Right cardiac atrium (tissue), 5 donors: ENCODE measurements at places on chromosomes 6 and 20. TPM values are rescaled to one million over a fixed set of nuclear protein-coding genes. Genes with fewer than 3 reads are reported as not detected.

The FAM83D gene
- total RNA-seq = 0.88 TPM

The GABRR1 gene
- total RNA-seq = not detected

The GCM1 gene
- not detected for total RNA-seq

The SH3BGRL2 gene
- 8.7 TPM for total RNA-seq

The OR2H2 gene
- not detected for total RNA-seq

DNA sequence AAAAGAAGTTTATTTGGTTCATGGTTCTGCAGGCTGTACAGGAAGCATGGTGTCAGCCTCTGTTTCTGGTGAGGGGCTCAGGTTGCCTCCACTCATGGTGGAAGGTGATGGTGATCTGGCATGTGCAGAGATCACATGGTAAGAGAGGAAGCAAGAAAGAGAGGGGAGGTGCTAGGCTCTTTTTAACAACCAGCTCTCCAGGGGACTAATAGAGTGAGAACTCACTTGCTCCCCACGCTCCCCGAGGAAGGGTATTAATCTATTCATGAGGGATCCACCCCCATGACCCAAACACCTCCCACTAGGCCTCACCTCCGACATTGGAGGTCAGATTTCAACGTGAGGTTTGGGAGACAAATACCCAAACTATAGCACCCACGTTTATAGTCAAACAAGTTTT is 4.0 kb upstream of the GJB7 start:
- no peak for DNase-seq

- no peak for DNase-seq
Measured at GRCh38 chr20:33202451-33202850, 14.7 kb upstream of the BPIFA3 start.

- peak; percentile 57 for DNase-seq
Measured at GRCh38 chr20:44467289-44467883, 8.3 kb upstream of the TTPAL start.

DNA sequence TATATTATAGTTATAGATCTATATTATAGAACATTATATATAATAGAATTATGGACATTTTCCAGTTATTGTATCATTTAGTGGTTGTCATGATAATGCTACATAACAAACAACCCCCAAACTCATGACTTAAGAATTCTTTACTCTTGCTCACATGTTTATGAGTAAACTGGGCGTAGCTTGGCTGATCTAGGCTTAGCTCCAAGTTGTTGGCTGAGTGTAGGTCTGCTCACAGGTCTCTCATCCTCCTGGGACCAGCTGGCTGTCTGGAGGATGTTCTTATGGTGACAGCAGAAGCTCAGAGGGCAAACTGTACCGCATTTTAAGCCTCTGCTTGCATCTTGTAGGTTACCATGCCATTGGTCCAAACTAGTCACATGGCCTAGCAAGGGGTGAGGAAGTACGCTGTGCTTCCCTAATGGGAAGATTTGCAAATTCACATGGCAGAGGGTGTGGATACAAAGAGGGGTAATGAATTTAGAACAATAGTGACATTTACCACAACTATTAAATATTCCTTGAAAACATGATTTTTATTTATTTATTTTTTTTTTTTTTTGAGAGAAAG is 34.2 kb downstream of the ARHGAP40 start:
- no peak for DNase-seq

DNA sequence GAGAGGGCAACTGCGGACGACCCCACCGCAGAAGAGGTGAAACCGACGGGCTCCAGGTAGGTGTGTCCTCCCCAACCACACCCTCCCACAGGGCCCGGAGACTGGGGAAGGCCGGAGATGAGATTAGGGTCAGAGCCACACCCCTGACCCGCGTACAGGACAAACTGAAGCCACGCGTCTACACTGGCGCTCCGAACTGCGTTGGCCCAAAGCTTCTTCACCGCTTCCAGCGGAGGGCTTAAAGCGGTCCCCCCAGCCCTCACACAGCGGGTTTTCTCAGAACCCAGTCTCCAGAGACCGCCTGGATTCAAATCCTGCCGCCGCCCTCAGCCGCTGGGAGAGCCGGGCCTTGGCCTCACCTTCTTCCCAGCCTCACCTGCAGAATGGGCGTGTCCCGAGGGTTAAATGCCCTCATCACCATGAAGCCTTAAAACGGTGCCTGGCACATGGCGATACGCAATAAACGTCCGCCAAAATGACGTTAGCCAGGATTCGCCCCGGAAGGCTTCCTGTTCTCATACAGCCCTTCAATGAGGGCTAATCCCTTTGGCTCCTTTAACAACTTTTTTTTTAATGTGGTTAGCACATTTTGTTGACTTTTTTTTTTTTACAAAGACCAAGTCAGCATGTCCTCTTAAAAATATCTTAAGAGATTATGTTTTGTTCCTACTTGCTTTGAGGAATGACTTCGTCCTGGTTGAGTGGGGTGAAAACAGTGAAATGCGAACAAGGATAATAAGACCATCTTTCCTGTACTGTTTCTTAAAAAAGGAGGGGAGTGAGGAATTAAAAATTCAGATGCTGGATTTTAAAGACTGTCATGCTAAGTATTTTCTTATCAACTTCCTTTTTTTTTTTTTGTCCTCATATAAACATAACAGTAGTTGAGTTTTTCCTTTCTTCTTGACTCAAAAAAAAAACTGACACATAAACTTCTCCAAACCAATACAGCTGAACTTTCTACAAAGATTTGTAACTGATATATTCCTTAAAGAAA is 15.1 kb upstream of the ZNF217 start:
- DNase-seq = peak; percentile 68

- DNase-seq = peak; percentile 12
Measured at GRCh38 chr6:131383421-131384411, 189.3 kb upstream of the ARG1 start.

DNA sequence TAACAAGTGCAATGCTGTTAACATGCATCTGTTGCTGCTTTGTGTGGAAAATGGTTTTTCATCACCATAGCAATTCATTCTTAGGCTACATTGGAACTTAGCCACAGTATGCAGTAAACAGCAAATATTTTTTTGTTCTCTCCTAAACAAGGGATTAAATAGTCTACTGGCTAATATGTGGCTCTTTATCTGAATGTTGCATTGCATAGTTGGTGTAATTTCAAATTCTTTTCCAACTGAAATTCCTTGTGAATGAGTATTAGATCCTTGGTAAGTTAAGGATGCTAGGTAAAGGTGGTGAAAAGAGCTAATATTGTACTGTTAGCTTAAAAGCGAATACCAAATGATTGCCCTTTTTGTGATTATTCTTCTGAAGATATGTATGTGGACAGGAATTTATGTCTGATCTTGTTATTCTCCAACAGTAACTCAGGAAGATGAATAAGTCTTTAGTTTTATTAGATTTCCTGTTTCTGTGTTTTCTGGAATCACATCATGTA is 958 bp downstream of the MLIP start:
- no peak for DNase-seq

DNA sequence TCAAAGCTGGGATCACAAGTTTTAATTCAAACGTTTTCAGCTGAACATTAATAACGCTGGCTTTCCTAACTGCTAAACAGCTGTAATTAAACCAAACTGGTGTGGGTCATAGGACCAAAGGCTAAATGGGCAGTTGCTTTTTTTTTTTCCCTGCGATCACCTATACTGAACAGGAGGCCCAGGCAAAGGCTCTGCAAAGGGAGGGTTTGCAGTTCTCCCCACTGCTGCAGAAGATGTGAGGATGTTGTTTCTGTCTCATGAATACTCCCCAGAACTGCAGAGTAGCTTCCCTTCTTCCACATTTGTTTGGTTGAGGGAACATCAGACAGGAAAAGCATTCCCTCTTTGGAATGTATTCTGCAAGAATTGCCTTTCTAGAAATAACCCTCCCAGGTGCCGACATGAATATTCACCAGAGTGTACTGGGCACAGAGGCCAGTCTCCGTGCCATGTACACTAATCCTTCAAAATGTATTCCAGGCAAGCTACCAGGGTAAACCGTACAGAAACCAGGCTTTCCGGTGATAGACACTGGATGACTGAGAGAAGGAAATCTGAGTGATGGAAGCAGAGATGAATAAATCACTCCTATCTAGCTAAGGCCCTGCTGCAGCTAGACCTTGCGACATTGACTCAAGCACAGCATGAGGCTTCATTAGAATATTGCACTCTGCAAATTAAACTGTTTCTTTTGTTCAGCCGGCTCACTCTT is 370.1 kb downstream of the BTBD9 start:
- no peak for DNase-seq

GRCh38 chr20:37990571-37991151 is 42.6 kb downstream of the TTI1 start:
- peak; percentile 82 for DNase-seq

GRCh38 chr20:58897488-58897887 is 45.0 kb downstream of the GNAS start:
- DNase-seq = no peak

DNA sequence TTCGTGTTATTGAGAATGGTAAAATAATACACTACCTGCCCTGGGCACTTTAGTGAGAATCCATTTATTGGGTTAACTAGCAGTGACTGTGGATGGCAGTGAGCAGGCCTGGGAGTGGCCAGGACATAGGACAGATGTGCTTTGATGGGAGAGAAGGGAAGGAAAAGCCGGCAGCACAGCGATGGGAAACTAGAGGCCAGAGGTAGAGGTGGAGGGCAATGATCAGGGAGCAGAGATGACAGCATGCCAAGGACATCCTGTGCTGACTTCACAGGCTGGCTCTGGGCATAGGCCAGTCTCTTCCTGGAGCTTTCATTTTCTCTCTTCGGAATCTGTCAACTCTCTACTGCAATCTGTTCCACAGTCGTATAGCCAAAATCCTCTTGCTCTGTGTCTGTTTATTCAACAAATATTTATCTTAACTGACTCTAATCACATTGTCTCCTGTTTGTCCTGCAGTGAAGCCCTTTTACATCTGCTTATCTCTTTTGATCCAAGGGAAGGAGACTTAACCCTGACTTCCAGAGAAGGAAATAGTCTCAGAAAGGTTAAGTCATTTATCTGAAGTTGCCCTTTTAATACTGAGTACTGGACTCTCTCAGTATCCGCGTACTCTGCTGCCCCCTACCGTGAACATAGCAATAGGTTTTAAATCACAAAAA is 18.4 kb upstream of the MMP24 start:
- peak; percentile 82 for DNase-seq

DNA sequence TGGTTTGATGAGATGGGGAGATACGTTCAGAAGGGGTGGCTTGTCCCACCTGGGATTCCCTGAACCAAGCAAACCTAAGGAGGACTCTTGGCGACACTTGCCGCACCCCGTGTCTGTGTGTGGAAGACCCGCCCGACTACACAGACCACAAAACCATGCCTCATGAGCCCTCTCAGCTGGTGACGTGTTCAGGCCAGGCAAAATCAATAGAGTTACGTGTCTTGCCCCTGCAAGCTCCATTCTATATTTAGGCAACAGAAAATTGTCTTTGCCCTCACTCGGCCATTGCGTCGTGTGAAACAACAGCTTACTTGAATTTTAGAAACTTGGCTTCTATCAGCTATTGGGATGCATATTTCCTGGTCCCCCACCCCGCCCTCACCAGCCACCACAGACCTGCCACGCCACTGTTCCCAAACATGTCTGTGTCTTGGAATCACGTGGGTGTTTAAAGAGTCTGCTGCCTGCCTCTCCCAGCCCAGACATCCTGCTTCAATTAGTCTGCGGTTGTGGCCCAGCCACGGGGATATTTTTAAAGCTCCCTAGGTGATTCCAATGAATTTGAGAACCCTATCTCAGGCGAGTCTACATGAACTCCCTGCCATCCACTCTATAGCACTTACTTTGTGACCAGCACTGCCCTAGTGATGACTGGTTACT is 279.2 kb upstream of the EXOC2 start:
- DNase-seq = no peak

GRCh38 chr6:4347877-4348276 is 212.5 kb upstream of the ECI2 start:
- DNase-seq = no peak

DNA sequence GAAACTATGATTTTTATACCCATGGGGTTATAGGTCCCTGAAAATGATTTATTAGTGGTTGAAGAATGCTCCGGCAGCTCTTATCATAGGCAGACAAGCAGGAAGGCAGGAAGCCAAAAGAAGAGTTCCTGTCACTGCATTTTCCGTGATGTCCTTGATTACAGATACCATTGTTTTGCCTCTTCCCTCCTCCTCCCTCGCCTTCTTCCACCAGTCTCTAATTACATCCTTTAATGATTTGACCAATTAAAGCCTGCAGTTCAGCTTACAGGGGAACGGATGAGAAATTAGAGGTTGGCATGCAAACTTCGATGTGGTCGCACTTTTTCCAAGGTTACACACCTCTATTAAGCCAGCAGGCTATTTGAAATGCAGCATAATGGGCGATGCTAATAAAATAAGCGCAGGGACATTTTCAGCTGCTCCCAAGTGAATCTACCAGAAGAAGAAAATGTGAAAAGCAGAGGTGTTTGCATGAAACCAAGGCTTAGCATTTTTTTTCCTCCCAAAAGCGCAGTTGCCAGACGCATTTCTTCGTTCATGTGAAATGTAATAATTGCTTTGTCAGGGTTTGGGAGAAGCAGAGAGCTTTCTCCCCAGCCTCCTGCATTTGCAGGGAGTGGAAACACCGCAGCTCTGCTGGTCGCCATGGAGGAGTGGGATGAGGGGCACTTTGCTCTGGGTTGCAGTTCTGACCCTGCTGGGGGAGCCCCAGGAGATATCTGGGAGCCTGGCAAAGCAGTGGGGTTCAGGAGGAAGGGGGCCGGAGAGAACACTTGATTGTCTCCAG is 6.0 kb downstream of the NOX3 start:
- no peak for DNase-seq

- no peak for DNase-seq
Measured at GRCh38 chr6:131130554-131130940, 4.7 kb upstream of the AKAP7 start.
